Vagina (tissue), 2 donors: ENCODE measurements at places on chromosomes 5 and 9.

DNA sequence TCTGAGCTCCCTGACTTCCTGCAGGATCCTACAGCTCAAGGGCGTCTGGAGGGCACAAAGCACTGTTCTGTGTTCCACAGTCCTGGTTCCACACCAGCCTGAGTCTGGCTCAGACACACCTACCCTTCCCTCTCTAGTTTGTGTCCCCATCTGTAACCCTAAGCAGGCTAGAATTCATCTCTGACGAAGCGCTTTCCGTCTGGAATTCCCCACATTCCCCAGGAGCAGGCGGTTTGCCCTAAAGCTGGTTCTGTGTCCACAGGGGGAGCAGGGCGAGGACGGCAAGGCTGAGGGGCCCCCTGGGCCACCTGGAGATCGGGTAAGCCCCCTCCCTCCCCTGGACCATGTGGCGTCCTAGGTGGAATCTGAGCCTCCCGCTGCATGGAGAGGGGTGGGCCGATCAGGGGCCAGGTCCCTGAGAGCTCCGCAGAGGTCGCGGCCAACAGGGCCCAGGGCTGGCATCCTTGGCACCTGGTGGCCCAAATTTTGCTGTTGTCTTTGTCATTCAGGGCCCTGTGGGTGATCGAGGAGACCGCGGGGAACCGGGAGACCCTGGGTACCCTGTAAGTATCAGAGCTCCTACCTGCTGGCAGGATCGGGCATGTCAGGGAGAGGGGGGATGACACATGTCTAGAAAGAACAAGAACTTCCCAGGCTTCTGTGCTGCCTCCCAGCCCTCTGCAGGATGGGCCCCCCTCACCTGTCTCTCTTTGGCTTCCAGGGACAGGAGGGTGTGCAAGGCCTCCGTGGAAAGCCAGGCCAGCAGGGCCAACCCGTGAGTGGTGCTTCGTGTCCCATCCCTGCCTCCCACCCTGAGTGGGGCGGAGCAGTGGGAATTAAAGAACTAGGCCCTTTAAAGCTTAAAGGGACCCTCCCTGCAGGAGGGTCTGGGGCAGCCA lies 34.5 kb upstream of the ORM1 start:
- H3K36me3 ChIP-seq = no peaks in the 10 kb centered on the region
- H3K4me1 ChIP-seq = peaks cover 20% of the 10 kb centered on the region
- H3K27me3 ChIP-seq = no peaks in the 10 kb centered on the region

DNA sequence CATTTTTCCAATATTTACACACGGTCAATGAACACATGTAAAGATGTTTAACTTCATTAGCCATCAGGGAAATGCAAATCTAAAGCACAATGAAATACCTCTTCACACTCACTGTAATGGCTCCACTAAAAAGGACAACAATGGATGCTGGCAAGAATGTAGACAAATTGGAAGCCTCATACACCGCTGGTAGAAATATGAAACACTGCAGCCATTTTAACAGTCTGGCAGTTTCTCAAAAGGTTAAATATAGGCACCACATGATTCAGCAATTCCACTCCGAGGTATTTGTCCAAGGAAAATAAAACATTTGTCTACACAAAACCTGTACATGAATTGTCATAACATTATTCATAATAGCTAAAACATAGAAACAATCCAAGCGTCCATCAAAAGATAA lies 20.0 kb downstream of the RNF145 start:
- H3K4me3 ChIP-seq = no peak overlapping the region
- no peak for DNase-seq
- no peaks in the 10 kb centered on the region for H3K27me3 ChIP-seq
- peaks cover 19% of the 10 kb centered on the region for H3K4me1 ChIP-seq

- no peaks in the 10 kb centered on the region for H3K27me3 ChIP-seq
- H3K36me3 ChIP-seq = no peaks in the 10 kb centered on the region
- DNase-seq = no peak
- H3K4me1 ChIP-seq = no peaks in the 10 kb centered on the region
- H3K4me3 ChIP-seq = no peak overlapping the region
Observed at GRCh38 chr9:4318741-4319140, 18.9 kb upstream of the GLIS3 start.

GRCh38 chr5:97355775-97356174 lies 172.7 kb upstream of the RIOK2 start:
- no peak overlapping the region for H3K4me3 ChIP-seq
- no peaks in the 10 kb centered on the region for H3K4me1 ChIP-seq
- H3K36me3 ChIP-seq = no peaks in the 10 kb centered on the region
- H3K27me3 ChIP-seq = no peaks in the 10 kb centered on the region
- H3K27ac ChIP-seq = no peak overlapping the region

DNA sequence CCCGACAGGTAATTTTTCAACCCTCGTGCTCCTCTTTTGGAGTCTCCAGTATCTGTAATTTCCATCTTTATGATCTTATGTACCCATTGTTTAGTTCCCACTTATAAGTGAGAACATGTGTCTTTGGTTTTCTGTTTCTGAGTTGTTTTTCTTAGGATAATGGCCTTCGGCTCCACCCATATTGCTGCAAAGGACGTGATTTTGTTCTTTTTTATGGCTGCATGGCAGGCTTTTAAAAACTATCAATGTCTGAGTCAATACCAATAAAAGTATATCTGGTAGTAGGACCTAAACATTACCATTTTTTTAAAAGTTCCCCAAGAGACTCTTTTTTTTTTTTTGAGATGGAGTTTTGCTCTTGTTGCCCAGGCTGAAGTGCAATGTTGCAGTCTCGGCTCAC lies 3.9 kb upstream of the SLC26A2 start:
- no peak overlapping the region for H3K27ac ChIP-seq
- peaks cover 20% of the 10 kb centered on the region for H3K4me1 ChIP-seq
- no peaks in the 10 kb centered on the region for H3K27me3 ChIP-seq
- no peaks in the 10 kb centered on the region for H3K36me3 ChIP-seq
